ENCODE measurements at places on chromosomes 5 and 9. TPM values are rescaled to one million over a fixed set of nuclear protein-coding genes. Genes with fewer than 3 reads are reported as not detected.

The F2RL2 gene
- total RNA-seq = not detected

The SPINK6 gene
- total RNA-seq = not detected

The FAXDC2 gene
- not detected for total RNA-seq

The ST6GALNAC4 gene
- total RNA-seq = 11.8 TPM

The CXCL14 gene
- total RNA-seq = not detected

The SPINK4 gene
- total RNA-seq = not detected

The GBA2 gene
- 62.4 TPM for total RNA-seq

- H3K27me3 ChIP-seq = no peaks in the 10 kb centered on the region
- no peak overlapping the region for H3K27ac ChIP-seq
- no peak for DNase-seq
- H3K36me3 ChIP-seq = no peaks in the 10 kb centered on the region
- H3K4me3 ChIP-seq = no peak overlapping the region
Observed at GRCh38 chr5:130099008-130099407, 194.7 kb downstream of the CHSY3 start.

- H3K4me1 ChIP-seq = peaks cover 33% of the 10 kb centered on the region
- no peak for DNase-seq
- H3K36me3 ChIP-seq = peaks cover 81% of the 10 kb centered on the region
- H3K27ac ChIP-seq = peak overlapping the region; percentile 93
- H3K27me3 ChIP-seq = peaks cover 28% of the 10 kb centered on the region
Observed at GRCh38 chr5:138468966-138469539, 3.8 kb downstream of the EGR1 start.

DNA sequence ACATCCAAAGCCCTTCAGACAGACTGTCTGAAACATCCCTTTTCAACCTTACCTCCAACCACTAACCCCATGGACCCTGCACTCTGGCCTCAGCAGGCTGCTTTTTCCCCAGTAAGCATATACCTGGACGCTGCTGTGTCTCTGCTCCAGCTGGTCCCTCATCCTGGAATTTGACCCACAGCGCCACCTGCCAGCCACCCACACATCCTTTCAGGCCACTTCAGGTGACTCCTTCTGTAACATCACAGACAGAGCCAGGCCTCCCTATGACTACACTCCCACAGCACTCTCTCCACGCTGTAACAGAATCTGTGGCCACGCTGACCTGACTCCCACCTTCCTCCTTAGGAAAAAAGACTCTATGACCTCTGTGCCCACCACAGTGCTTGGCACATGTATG is 3.4 kb downstream of the MGAT1 start:
- no peak overlapping the region for H3K4me3 ChIP-seq
- peak; percentile 79 for DNase-seq
- H3K27ac ChIP-seq = peak overlapping the region; percentile 11
- no peaks in the 10 kb centered on the region for H3K27me3 ChIP-seq
- peaks cover 55% of the 10 kb centered on the region for H3K4me1 ChIP-seq

GRCh38 chr9:81874250-81874649 is 54.0 kb upstream of the SPATA31D4 start:
- H3K27me3 ChIP-seq = no peaks in the 10 kb centered on the region
- H3K27ac ChIP-seq = peak overlapping the region; percentile 31
- no peak overlapping the region for H3K4me3 ChIP-seq
- peaks cover 10% of the 10 kb centered on the region for H3K4me1 ChIP-seq

GRCh38 chr5:177290816-177291596 is 12.5 kb downstream of the RAB24 start:
- H3K4me1 ChIP-seq = no peaks in the 10 kb centered on the region
- H3K27me3 ChIP-seq = no peaks in the 10 kb centered on the region
- no peak overlapping the region for H3K27ac ChIP-seq
- peaks cover 11% of the 10 kb centered on the region for H3K36me3 ChIP-seq
- DNase-seq = no peak
- no peak overlapping the region for H3K4me3 ChIP-seq

DNA sequence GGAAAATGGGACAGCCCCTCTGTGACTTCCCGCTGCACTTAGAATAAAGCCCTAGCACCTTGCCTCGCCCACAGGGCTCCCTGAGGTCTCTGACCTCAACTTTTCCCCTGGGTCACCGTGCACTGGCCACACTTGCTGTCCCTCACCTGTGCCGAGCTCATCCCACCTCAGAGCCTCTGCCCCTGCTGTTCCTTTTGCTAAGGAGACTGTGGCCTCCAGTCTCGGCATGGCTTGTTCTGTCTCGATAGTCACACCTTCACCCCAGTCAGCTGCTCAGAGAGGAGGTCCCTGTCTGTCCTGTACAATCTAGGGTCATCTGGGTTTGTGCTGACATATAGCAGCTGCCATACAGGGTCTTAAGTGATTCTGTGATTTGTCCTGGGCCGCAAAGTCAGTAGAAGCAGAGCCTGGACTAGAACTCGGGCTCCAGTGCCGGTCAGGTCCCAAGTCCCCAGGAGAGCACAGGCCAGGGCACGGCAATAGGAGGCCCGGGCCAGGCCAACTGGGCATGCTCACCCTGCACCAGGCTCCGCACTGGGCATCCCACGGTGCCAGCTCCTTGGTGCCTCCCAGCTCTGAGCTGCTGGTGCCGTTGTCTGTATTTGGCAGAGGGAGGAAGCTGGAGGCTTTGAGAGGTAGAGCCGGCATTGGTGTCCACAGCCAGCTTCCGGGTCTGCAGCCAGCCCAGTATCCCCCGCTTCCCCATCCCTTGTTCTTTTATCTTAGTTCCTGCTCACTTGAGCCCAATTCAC is 35.2 kb downstream of the NCS1 start:
- no peak overlapping the region for H3K27ac ChIP-seq
- no peak for DNase-seq
- no peaks in the 10 kb centered on the region for H3K27me3 ChIP-seq
- H3K4me1 ChIP-seq = no peaks in the 10 kb centered on the region
- no peak overlapping the region for H3K4me3 ChIP-seq
- no peaks in the 10 kb centered on the region for H3K36me3 ChIP-seq

- no peak overlapping the region for H3K4me3 ChIP-seq
- no peaks in the 10 kb centered on the region for H3K36me3 ChIP-seq
- H3K27ac ChIP-seq = no peak overlapping the region
- peaks cover 24% of the 10 kb centered on the region for H3K4me1 ChIP-seq
- H3K27me3 ChIP-seq = no peaks in the 10 kb centered on the region
Observed at GRCh38 chr5:97229196-97229595, 46.1 kb upstream of the RIOK2 start.

DNA sequence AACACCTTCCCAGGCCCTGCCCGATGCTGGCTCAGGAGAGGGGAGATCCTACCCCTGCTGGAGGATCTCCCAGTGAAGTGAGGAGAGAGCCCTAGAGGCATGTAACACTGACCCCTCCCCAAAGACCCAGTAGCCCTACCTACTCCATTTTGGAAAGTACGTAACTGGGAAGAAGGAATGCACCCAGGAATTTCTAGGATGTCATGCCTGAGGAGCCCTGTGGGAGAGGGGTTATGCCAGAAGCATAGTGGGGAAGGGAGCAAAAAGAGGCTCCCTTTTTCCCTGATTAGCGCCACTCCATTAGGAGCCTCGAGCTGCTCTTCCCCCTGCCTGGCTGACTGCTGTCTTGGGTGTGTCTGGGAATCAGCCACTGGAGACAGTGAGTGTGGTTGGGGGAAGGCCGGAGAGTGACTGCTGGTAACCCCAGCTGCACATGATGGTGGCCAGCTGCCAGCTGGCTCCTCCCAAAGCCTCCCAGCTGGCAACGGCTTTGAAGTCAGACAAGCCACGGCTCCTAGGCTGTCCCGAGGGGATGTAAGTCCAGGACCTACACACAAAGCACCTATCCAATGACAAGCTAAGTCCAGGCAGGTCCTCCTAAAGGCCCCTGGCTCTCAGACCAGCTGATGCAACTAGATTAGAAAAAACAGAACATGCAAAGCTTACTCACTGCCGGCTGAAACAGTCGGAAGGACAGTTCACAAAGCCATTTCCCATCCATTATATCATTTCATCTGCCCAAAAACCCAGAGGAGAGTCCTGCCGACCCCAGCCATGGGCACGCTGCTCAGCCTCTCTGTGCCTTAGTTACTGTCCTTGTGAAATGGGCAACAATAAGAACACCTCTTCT is 136.5 kb upstream of the ABCA1 start:
- H3K27me3 ChIP-seq = no peaks in the 10 kb centered on the region
- H3K27ac ChIP-seq = peak overlapping the region; percentile 63
- DNase-seq = peak; percentile 61
- peaks cover 8% of the 10 kb centered on the region for H3K36me3 ChIP-seq

- DNase-seq = no peak
- no peaks in the 10 kb centered on the region for H3K36me3 ChIP-seq
- H3K4me1 ChIP-seq = no peaks in the 10 kb centered on the region
- H3K27me3 ChIP-seq = no peaks in the 10 kb centered on the region
Observed at GRCh38 chr5:130571076-130571475, 594.0 kb downstream of the HINT1 start.

DNA sequence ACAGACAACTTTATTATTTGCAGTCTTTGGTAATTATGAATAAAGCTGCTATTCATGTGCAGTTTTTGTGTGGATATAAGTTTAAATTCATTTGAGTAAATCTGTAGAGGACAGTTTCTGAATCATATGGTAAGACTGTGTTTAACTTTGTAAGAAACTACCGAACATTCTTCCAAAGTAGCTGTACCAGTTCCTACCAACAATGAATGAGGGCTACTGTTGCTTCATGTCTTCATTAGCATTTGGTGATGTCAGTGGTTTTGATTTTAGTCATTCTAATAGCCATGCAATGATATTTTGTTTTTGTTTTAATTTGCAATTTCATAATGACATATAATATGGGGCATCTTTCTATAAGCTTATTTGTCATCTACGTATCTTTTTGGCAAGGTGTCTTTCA is 501.3 kb upstream of the RORB start:
- H3K36me3 ChIP-seq = no peaks in the 10 kb centered on the region
- no peaks in the 10 kb centered on the region for H3K4me1 ChIP-seq
- H3K27ac ChIP-seq = no peak overlapping the region
- H3K4me3 ChIP-seq = no peak overlapping the region
- H3K27me3 ChIP-seq = no peaks in the 10 kb centered on the region

DNA sequence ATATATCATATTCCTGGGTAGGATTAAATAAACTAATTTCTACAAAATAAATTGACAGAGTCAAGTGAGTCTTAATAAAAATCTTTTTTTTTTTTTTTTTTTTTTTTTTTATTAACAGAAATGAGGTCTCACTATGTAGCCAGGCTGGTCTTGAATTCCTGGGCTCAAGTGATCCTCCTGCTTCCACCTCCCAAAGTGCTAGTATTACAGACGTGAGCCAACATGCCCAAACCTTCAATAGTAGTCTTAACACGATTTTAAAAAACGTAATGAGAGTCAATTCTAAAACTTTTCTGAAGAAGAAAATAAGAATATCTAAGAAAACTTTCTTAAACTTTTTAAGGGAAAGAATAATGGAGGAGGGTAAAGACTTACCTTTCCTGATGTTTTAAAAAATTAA is 84.2 kb downstream of the YIPF5 start:
- H3K4me3 ChIP-seq = no peak overlapping the region
- no peak overlapping the region for H3K27ac ChIP-seq
- peaks cover 10% of the 10 kb centered on the region for H3K27me3 ChIP-seq
- no peaks in the 10 kb centered on the region for H3K4me1 ChIP-seq
- DNase-seq = no peak

GRCh38 chr5:61303346-61303745 is 28.7 kb upstream of the ZSWIM6 start:
- H3K4me3 ChIP-seq = peak overlapping the region; percentile 68
- no peaks in the 10 kb centered on the region for H3K27me3 ChIP-seq
- no peak for DNase-seq
- peaks cover 16% of the 10 kb centered on the region for H3K36me3 ChIP-seq

DNA sequence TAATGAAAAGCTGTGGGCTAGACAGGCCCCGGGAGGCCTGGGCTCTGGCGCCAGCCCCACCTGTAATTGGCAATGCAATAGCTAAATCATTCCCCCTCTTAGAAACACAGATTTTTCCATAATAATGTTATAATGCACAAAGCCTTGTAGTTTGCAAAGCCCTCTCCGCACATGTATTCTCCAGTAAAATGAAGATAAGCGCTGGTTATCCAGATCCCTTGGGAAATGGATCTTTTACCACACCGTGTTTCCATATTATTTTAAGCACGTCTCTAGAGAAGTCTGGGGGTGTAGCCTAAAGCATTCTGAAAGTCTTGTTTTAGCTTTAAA is 1.1 kb upstream of the APBA1 start:
- no peaks in the 10 kb centered on the region for H3K27me3 ChIP-seq
- DNase-seq = no peak
- H3K4me1 ChIP-seq = peaks cover 18% of the 10 kb centered on the region
- H3K4me3 ChIP-seq = peak overlapping the region; percentile 73

DNA sequence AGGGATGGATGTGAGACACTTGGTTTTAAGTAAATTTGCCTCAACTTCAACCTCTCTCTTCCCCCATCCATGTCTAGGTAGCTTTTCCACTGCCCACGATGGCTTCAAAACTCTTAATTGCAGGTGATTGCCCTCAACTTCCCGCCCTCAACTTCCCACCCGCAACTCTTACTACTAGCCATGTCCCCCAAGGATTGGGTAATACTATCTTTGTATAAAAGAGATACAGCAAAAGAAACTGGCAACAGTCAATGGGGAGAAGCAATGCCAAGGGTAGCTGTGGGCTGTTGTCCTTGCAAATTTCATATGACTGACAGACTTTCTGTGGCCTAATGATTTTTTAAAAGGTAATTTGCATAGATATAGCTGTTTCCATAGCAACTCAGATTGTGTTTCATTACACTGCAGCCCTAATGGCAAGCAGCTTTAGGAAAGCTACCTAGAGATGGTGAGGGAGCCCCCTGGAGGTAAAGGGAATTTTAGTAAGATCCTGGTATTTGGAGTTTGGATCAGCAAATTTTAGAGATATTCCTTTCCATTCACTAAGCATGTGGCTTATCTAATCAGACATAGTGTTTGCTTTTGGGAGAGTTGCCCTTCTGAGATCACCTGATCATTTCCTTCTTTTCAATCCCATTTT is 421.5 kb upstream of the DAP start:
- H3K4me1 ChIP-seq = no peaks in the 10 kb centered on the region
- no peaks in the 10 kb centered on the region for H3K27me3 ChIP-seq
- H3K4me3 ChIP-seq = no peak overlapping the region
- no peaks in the 10 kb centered on the region for H3K36me3 ChIP-seq
- DNase-seq = peak; percentile 56
- no peak overlapping the region for H3K27ac ChIP-seq

DNA sequence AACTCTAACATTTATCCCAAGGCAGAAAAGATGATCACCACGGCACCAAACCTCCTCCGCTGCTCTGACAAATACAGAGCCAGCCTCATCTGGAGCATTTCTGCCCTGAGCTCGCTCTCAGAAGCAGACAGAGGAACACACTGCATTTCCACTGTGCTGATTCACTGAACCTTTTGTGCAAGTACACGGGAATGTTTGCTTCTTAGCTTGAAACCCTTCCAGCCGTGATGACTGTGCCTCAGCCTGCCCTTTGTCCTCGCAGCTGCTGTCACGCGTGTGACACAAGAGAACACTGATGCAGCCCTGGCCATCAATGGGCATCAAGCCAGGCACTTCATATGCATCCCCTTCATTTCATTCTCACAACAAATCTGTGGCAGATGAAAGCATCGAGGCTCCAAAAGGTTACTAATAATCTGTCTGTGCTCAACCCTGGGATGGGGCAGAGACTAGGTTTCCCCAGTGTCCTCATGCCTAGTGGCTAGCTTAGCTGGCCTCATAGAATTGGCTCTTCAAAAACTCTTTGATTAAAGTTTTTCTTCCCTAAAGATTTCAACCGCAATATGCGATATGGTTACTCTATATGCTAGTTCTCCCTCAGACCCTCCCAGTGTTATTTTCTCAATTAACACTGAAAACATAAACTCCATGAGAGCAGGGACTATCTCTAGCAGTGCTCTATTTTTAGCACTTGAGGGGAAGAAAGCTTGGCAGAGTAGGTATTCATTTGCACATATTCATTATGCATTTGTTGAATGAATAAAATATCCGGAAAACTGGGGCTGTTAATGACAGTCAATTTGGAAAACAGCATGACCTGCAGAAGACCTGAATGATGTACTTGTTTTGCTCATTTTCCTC is 7.3 kb downstream of the CDC14B start:
- no peaks in the 10 kb centered on the region for H3K36me3 ChIP-seq
- no peak overlapping the region for H3K27ac ChIP-seq
- peaks cover 8% of the 10 kb centered on the region for H3K4me1 ChIP-seq

Data from Calu3 (cell line).